ENCODE measurements at places on chromosomes 3 and 15. TPM values are rescaled to one million over a fixed set of nuclear protein-coding genes. Genes with fewer than 3 reads are reported as not detected.

SLC12A6 gene
- 22.5 TPM for total RNA-seq

MKRN3 gene
- total RNA-seq, result not detected

GRCh38 chr3:148307443-148307843, 390.3 kb upstream of the AGTR1 start:
- H3K4me1 ChIP-seq, result no peaks in the 10 kb centered on the region
- no peaks in the 10 kb centered on the region for H3K27me3 ChIP-seq
- no peak for DNase-seq
- no peak overlapping the region for H3K4me3 ChIP-seq

DNA sequence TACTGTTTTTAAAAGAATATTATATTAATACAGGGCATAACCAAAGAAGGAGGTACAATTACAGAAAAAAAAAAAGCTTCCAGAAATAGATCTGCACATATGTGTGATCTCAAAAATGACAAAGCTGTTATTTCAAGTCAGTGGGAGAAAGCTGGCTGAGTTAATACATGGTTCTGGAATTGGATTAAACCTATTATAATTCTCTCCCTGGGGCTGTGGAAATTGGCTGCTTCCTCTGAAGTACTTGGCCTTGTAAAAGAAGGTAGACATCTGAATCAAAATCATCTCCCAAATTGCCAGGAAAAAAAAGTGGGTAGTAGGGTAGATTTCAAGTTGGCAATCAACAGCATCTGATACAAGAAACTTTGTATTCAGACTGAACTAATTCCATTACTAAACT, 723.9 kb upstream of the ALCAM start:
- H3K27me3 ChIP-seq, result no peaks in the 10 kb centered on the region
- no peaks in the 10 kb centered on the region for H3K4me1 ChIP-seq
- H3K36me3 ChIP-seq, result no peaks in the 10 kb centered on the region

DNA sequence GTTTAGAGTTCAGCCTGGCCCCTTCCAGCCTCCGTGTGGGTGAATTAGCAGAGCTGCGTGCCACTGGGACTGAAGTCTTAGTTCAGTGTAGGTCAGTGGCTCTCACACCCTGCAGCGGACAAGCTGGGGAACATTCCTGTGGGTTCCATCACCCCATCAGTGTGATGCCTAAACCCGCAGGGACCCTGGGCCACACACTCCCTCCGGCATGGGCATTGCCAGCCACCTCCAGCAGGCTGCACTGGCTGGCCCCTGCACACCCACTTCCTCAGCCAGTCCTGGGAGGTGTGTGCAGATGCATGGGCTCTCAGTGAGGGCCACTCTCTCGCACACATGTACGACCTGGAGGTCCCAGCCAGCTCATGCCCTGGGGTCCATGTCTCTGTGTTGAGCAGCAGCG, 32.1 kb upstream of the TOPBP1 start:
- no peak overlapping the region for H3K4me3 ChIP-seq
- H3K36me3 ChIP-seq, result no peaks in the 10 kb centered on the region
- no peaks in the 10 kb centered on the region for H3K4me1 ChIP-seq
- DNase-seq, result no peak
